ENCODE measurements at places on chromosomes 3 and 15.

GRCh38 chr3:61944726-61945125, 383.4 kb downstream of the PTPRG start:
- no peak for DNase-seq

GRCh38 chr3:140898340-140899180, 43.1 kb upstream of the SLC25A36 start:
- DNase-seq, result no peak

GRCh38 chr15:45904019-45904418, 269.2 kb downstream of the SQOR start:
- no peak for DNase-seq

DNA sequence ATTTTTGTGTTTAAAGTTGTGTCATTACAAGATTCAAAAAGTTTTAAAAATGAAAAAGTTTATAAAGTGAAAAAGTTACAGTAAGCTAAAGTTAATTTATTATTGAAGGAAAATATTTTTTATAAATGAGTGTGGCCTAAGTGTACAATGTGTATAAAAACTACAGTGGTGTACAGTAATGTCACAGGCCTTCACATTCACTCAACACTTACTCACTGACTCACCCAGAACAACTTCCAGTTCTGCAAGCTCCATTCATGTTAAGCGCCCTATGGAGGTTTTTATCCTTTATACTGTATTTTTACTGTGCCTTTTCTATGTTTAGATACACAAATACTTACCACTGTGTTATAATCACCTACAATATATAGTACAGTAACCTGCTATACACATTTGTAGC, 76.3 kb downstream of the DTWD1 start:
- no peak for DNase-seq

- no peak for DNase-seq
Measured at GRCh38 chr3:170159459-170159858, 22.1 kb downstream of the PHC3 start.

- no peak for DNase-seq
Measured at GRCh38 chr15:43423793-43424192, 52.9 kb downstream of the TUBGCP4 start.

DNA sequence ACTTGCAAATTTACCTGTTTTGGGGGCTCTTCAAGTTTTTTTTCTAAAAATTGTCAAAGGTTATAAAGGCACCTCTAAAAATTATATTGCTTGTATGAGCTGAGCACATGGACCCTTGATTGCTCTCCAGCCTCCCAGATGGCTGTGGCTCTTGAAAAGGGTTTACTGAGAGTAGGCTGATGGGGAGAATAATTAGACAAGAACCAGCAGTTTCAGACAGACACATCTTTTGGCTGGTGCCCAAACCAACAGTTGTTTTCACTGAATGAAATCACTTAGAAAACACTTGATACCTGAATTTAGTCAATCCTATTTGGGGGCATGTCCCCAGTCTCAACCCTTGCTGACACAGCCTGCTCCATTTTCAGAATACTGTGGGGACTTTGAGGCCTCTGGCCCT, 217.6 kb downstream of the KBTBD8 start:
- no peak for DNase-seq

DNA sequence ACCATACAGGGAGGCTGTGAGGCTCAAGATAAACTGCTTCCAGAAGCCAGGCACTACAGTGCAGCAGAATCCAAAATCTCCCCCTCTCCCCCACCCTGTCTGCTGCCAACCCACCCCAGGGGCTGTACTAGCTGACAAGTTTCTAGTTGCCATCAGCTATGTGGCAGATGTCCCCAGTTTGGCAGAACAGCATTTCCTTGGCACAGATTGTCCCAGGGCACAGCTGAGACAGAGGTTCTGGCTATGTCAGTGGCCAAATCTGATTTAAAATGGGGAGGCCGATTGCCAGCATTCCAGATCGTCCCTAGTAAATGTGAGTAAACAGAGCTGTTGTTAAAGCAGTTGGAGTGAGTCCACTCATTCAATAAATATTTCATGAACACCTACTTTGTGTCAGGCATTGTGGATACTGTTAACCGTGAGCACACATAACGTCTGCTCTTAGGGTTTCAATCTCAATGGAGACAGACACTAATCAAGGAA, 28.0 kb upstream of the CCDC174 start:
- DNase-seq, result no peak

DNA sequence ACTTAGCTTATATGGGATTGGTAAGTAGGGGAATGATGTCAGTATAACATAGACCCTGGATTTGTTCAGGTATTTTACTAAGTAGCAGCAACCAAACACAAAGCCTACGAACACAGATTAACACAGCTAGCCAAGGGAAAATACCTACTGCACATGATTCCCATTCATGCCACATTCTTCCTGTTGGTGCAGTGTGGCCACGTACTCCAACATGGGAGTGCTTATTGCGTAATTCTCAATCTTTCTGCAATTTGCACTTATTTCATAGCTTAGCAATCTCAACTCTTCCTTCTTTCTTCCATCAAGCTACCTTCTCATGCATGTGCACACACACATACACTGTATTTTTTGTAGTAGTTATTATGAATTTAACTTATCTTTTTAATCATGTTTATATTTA, 186.8 kb downstream of the IL5RA start:
- no peak for DNase-seq

- DNase-seq, result no peak
Measured at GRCh38 chr3:134928819-134929218, 133.8 kb downstream of the EPHB1 start.

- no peak for DNase-seq
Measured at GRCh38 chr3:72448375-72448823, 399.8 kb downstream of the SHQ1 start.

- no peak for DNase-seq
Measured at GRCh38 chr3:123870033-123870432, 14.1 kb downstream of the MYLK start.

DNA sequence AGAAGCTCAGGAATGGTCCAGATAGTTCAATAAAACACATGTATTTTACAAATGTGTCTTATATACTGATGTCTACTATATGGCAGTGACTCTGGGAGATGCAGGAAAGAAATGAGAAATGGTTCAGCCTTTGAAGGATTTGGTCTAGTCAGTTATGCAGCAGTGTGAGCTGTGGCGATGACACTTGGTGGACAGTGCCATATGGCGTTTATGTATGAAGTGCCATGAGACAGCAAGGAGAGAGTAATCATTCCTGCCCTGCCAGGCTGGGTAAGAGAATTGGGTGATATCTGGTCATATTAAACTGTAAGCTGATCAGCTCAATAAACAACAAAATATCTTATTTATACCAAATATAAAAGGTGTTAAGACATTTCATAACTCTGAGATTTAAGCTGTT, 47.6 kb upstream of the ANP32A start:
- DNase-seq, result no peak

GRCh38 chr3:160792540-160792939, 36.5 kb downstream of the PPM1L start:
- DNase-seq, result no peak
